ENCODE measurements at places on chromosomes 4 and X. TPM values are rescaled to one million over a fixed set of nuclear protein-coding genes. Genes with fewer than 3 reads are reported as not detected.

DNA sequence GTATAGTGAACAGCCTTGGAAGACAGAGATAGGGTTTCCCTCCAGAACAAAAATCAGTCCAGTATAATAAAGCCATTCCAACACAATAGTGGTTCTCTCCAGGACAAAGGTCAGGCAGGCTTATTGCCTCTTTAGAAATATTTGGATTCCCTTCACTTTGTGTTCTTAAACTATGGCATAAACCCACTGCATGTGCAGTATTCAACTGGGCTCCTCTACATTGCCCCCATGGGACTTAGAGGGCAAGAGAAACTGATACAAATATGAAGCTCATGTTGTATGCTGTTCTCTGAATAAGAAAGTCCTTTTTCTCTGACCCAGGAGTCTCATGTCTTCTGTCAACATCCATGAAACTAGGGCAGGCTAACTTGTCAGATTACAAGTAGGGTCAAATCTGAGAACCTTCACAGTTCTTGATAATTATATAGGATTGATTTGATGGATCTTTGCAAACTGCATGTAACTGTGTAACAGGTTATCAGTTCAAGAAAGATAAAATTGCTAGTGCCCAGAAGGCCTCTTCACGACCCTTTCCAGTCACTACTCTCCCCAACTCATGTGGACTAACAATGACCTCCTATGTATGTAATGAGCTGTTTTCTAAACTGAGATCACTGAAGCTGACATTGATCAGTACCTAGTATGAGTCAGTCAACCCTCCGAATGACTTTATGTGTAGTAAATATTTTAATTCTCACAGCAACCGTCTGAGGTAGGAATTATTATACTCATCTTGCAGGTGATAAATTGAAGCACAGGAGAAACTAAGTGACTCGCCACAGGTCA is 31.9 kb upstream of the FAM9C start:
- DNase-seq: no peak

MAGEA8 gene
- total RNA-seq: not detected

DNA sequence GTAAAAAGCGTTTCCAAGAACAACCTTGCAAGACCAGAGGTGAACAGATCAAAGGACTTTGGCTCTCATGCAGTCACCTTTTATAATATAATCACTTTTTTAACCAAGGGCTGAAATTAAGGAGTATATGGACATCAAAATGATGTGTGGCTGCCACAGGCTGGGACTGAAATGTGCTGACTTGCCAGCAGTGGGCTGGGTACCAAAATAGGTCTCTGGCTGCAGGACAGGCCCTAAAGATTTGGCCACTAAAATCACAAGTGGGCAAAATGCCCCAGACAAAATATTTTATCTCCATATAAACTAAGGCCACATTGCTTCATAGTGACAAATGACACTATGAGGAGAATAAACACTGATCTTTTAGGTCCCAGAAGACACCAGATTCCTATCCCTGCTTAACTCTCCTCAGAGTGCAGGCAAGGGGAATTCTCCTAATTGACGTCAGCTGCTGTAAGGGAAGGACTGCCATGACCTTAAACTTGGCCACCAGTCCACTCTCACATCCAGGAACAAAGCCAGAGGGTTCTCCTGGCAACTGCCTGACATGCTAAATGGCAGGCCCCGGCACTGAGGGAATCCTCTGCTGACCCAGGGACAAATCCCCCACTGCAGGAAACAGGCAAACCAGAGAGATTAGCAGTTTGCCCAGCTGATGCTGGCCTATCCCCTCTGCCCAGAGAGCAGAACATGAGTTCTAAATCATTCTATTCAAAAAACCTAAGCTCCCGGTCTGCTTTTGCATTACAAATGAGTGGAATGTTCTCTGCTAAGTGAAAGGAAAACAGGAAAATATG is 155.8 kb downstream of the PPP3CA start:
- DNase-seq: no peak

DNA sequence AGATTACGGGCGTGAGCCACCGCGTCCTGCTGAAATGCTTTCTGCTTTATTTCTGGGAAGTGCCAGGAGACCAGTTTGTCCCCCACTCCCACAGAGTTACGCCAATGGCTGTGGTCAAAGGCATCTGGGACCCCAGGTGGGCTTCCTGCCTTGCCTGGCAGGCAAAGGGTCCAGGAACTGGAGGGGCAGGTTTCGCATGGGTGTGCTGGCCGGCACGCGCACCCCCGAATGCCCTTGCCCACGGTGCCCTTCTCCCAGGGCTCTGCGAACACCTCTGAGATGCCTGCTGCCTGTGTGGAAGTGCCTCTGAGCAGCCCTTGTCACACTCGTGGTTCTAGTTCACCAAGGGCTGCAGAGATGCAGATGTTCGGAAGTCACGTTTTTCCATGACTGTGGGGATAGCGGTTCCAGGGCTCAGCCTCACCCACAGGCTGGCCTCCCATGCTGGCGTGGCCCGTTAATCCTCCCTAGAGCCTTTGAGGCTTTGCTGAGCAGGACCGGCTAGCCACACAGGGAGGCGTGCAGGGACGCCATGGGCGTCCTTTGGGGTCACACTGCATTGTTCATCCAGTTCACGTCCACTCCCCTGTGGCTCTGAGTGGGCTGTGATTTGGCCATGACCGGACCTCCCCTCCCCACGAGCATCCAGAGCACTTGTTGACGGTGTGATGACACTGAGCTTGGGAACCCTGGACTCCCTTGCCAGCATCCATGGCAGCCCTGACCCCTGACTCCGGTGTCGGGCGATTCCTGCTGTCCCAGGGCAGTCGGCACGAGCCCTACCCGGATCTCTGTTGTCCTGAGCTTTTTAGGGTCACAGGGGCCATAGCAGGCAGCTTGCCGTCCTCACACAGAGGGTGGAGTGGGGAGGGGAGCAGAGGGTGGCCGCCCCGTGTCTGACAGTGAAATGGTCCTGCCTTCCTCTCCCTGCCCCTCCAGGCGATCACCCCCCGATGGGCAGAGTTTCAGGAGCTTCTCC is 12.7 kb upstream of the ADD1 start:
- DNase-seq: no peak

- no peak for DNase-seq
Observed at GRCh38 chr4:15577508-15577907, 77.6 kb downstream of the FBXL5 start.

DNA sequence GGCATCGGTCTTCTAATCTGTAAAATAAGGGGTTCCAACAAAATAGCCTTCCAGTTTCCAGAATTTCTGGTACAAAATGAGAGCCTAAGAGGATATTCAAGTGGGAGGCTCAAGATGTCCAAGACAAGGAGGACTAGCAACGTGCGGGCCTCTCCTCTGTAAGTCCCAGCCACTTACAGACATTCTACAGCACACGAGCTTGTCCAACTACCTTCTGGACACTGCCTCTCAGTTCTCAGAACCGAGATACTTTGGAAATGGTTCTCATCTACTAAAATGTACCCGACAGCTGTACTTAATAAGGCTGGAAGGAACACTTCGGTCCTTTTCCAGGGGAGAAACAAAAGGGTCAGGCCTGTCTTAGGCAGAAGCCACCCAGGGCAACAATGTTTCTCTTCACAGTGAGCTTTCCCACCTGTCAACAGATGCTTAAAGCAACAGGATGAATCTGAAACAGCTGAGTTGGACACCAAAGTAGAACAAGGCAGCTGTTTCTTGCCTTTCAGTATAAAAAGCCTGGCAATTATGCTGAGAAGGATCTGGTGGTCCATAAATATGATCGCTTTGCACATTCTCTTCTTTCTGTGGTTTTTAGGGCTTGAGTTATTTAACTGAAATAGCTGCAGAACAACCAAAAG is 127.0 kb downstream of the HS6ST2 start:
- no peak for DNase-seq

- no peak for DNase-seq
Observed at GRCh38 chr4:29565256-29565655, 1154.9 kb upstream of the PCDH7 start.

- DNase-seq: no peak
Observed at GRCh38 chrX:130994671-130995070, 63.5 kb upstream of the ARHGAP36 start.

DNA sequence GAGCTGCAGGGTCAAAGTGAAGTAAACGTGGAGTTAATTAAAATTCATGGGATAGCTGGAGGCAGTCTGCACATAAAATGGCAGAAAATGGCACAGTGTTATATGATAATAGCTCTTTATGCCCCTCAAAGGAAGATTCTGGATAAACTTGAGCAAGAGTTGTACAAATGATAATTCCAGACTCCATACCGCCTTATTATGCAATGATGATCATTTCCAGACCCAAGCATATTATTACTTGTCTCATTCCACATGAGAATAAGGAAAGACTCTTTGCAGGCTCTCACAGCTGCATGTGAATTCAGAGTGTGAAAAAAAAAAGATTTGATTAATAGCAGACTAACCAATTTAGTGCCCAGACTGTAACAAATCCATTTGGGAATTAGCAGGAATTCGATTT is 105.4 kb downstream of the STK32B start:
- no peak for DNase-seq
